ENCODE measurements at places on chromosomes 16 and 17.
A peak's percentile ranks its signal among the peaks of the same experiment; 100 is the strongest.

DNA sequence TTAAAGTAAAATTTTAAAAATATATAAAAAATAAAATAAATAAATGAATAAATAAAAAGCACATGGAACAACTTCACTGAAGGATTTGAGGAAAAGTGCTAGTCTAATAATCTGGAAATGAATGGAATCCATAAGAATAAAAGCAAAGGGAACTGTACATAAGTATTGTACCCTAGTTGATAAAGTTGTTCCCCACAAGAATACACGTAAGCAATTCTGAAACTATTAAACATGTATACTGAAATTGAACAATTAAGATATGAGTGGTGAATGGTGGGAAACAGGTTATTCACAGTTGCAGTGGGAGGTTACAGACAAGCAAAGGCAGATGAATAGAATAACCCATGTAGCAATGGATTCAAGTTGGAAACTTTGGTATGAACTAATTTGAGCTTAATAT, 853.2 kb upstream of the SOX9 start:
- no peak for DNase-seq

- no peak for DNase-seq
Measured at GRCh38 chr17:12390631-12391030, 275.1 kb upstream of the MYOCD start.

GRCh38 chr17:29914819-29915537, 15.1 kb downstream of the SSH2 start:
- no peak for DNase-seq

GRCh38 chr17:80124351-80124981, 22.5 kb downstream of the EIF4A3 start:
- DNase-seq, result no peak

- DNase-seq, result peak; percentile 15
Measured at GRCh38 chr17:58755577-58756245, at the start of gene PPM1E. PPM1E (plus strand) TSS chr17:58755854.

DNA sequence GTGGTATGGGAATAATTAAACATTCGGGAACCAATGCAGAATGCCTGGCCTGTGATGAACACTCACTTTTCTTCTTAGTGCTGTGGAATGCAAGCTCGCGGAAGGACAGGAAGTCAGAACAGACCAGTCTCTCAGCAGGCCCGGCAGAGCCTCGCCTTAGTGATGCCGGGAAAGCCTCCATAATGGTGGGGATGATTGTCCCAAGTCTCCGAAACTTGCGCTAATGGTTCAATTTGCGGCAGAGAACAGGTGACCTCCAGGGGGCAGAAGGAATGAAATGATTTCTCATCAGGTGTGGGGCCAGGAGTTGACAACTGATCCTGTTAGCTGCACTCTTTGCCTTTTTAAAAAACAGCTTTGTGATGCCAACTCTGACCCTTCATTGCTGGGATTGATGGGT, 170.6 kb downstream of the GSG1L start:
- no peak for DNase-seq

DNA sequence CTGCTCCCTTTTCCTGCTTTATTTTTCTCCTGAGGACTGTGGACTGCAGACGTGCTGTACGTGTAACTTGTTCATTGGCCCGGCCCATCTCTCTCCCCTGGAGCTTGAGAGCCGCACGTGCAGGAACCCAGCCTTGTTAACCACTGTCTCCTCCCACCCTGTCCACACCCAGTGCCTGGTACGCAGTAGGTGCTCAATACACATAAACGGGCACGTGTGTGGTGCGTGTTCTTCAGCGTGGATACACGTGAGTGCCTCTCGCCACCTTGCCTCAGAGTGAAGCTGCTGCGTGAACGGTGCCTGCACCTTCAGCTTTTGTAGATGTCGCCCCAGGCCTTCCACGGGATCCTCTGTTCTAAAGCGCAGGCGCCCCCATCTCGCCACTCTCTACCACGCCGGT, 96.3 kb upstream of the CHMP6 start:
- no peak for DNase-seq

GRCh38 chr16:4385789-4386450, 14.3 kb downstream of the VASN start:
- DNase-seq, result no peak

GRCh38 chr17:60386147-60387058, 5.5 kb downstream of the USP32 start:
- DNase-seq, result no peak

DNA sequence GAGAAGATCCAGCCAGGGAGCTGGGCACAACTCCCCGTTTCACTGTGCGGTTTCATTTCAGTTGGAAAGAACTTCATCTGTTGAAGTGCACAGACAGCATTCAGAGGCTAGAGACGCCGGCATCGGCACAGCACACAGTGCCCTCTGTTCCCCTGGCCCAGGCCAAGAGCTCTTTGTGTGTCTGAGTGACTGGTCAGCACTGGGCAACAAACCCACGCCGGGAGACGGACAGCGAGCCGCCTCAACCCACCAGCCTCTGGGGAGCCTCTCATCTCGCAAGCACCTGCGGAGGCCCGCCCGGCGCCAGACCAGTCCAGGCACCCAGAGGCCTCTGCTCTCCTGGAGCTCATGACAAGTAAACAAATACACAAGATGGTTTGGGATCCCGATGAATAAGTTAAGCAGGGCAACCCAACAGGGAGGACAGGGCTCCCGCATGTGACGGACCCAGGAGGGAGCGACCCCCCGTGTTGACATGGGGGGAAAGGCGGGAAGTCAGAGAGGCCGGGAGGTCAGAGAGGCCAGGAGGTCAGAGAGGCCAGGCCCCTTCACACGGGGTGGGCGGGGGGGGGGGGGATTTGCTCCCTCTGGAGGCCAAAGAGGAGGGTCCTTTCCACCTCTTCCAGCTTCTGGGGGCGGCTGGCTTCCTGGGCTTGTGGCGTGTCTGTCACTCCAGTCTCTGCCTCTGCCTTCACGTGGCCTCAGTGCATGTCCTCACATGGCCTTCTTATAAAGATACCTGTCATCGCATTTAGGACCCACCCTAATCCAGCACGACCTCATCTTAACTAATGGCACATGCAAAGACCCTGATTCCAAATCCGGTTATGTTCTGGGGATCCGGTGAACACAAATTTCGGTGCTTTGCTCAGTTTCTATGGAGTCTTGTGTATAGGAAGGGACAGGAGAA, 25.8 kb upstream of the KLHDC4 start:
- no peak for DNase-seq

- DNase-seq, result no peak
Measured at GRCh38 chr16:81604960-81605383, 160.4 kb downstream of the CMIP start.

DNA sequence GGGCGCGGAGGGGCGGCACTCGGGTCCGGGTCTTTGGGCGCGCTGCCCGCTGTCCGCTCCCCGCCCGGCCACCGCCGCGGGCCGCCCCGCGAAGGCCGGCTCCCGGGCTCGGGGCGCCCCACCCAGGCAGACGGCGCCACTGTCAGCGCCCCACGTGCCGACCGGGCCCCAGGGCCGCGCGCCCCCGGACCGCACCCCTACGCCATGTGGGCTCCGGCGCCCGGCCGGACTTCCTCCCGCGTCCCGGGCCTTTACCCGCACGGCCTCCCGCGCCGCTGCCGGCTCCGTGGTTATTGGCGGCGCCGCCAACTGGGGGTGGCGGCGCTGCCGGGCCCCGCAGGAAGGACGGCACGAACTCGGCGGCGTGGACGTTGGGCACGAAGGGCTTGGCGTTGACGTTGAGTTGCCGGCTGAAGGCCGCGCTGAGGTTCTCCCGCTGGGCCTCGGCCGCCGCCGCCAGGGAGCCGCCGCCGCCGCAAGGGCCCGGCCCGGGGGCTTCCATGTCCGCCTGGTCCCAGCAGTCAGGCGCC, 577 bp downstream of the GSPT1 start:
- DNase-seq, result peak; percentile 2

DNA sequence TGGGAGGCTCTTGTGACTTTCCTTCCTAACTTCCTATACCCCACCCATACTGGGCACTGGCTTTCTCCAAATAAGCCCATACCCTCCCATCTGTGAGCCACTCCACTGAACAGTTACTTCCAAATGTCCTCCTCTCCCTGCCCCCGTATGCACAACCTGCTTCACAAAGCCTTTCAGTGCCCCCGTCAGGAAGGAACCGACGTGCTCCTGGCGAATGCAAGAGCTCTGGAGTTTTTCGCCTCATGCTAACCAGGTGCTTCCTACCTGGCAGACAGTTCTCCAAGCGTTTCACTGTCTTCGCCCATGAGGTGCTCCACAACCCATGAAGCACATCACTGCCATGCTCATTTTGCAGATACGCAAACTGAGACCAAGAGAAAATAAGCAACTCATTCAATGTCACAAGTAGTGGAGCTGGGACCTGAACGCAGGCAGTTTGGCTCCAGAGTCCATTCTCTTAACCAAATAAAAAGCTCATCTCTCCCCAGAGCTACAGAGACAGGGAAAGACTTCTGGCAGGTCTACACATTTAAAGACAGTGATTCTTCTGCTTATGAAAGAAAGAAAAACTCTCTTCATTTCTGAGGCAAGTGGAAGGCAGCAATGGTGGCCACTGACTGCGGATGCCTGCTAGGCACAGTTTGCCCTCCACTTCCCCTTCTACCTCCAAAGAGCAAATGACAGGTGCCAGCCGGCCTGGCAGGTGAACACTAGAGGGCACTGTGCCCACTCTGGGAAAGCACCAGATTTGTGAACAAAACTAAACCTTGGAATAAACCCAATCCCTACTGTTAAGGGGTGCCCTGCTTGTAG, 23.8 kb downstream of the SPHK1 start:
- DNase-seq, result peak; percentile 25

DNA sequence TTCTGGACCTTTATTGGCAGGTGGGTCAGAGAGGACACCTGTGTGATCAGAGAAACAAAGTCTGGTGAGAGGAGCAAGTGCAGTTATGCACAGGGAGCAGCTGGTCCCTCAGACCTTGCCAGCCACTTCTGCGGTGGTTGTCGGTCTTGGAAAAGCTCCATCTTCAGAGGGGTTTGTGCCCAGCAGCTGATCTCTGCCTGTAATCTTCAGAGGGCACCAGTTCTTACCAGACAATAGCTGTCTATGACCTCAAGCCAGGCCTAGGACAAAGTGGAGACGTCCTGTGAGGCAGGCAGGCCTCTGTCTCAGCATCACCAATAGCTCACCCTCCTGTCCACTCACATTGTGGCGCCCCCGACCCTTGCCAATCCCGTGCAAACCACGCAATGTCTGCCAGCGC, 66.5 kb upstream of the TBX2 start:
- DNase-seq, result no peak

DNA sequence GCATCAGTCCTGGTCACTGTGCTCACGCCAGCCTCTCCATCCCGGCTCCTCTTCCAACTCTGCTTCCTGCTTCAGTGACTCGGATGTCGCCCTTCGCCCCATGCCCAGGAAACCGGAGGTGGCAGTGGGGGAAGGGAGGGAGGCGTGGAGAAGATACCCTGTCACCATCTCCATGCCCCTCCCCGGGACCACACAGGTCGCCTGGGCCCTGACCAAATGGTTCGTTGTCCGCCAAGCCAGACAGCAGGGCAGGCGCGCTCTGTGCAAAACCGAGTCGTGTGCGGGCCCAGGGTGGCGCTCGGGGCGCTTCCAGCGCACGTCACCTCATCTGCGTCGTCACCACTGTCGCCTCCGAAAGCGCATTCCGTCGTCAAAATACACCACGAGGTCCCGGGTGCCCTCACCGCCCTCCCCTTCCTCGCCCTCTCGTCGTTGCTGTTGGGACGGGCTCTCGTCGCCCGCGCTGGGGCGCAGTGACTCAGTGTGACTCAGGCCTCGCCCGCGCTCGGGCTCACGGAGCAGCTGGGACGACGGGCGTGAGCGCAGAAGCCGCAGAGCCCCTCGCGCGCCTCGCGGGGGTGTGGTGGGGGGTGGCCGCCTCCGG, 39.2 kb downstream of the ZNF778 start:
- DNase-seq, result peak; percentile 60

DNA sequence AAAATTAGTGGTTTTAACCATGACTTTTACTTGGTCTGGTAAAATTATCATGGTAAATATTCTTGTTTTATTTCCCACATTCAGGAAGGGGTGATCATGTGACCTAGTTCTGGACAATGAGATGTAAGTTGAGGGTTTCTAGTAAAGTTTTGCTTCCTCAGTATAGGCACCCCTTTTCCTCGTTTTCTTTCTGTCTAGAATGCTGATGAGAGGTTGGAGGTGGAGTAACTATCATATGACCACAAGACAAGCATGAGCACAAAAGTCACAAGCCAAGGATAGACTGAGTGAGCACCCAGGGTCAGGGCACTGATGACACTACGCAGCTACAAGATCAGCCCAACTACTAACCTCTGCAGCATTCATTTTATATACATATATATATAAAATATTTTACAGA, 53.9 kb downstream of the MYO1D start:
- no peak for DNase-seq

GRCh38 chr16:11967195-11967911, 2.3 kb downstream of the TNFRSF17 start:
- DNase-seq, result no peak

- DNase-seq, result no peak
Measured at GRCh38 chr17:44335968-44336367, 9.1 kb upstream of the GRN start.

- no peak for DNase-seq
Measured at GRCh38 chr17:75060434-75061054, 13.5 kb downstream of the KCTD2 start.

- DNase-seq, result no peak
Measured at GRCh38 chr17:27559506-27560481, 71.2 kb upstream of the LGALS9 start.

GRCh38 chr17:17495536-17496188, 533 bp downstream of the RASD1 start:
- DNase-seq, result no peak

- no peak for DNase-seq
Measured at GRCh38 chr16:73350707-73351452, 303.0 kb upstream of the ZFHX3 start.

DNA sequence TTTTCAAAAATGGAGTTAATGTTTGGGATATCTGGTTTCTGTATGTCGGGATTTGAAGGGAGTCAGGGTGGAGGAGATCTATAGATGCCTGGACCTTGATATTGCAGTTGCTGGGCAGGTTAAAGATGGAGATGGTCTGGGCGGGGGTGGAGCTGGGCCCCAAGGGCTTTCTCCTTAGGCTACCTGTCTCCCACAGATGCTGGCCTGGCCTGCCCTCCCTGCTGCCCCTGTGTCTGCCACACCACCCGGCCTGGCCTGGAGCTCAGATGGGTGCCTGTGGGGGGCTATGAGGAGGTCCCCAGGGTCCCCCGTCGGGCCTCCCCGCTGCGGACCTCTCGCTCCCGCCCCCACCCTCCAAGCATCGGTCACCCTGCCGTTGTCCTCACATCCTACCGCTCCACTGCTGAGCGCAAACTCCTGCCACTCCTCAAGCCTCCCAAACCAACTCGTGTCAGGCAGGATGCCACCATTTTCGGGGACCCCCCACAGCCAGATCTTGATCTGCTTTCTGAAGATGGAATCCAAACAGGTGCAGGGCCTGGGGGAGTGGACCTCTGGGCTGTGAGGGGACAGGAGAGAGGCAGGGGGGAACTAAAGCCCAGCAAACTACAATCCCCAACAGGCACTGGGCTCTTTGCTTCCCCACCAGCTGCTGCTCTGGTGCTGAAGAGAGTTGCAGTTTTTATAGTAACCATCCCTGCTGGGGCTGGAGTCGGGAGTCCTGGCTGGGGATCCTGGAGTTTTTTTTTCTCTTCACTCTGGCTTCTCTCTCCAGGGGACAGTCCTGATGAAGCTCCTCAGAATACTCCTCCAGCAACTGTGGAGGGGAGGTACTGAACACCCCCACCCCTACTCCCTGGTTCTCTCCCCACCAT, 2.9 kb downstream of the ARHGEF15 start:
- no peak for DNase-seq

GRCh38 chr17:46115699-46116098, 77.5 kb downstream of the KANSL1 start:
- DNase-seq, result no peak

GRCh38 chr17:57552114-57552624, 192.9 kb downstream of the CCDC182 start:
- DNase-seq, result no peak

Data from stimulated activated CD4-positive, alpha-beta T cell treated with anti-CD3 and anti-CD28 coated beads, Interleukin-1b, Interleukin-23, amount 100 ng/mL, for 1 hour (primary cell).